ENCODE measurements at places on chromosomes 13 and 19.

- no peak for DNase-seq
Observed at GRCh38 chr13:47100214-47100853, 203.5 kb upstream of the HTR2A start.

GRCh38 chr19:7242601-7243258 is 51.5 kb downstream of the INSR start:
- no peak for DNase-seq

- DNase-seq, result no peak
Observed at GRCh38 chr13:51553531-51553930, 30.7 kb upstream of the WDFY2 start.

GRCh38 chr13:106919638-106920037 is 351.7 kb upstream of the ARGLU1 start:
- DNase-seq, result no peak

DNA sequence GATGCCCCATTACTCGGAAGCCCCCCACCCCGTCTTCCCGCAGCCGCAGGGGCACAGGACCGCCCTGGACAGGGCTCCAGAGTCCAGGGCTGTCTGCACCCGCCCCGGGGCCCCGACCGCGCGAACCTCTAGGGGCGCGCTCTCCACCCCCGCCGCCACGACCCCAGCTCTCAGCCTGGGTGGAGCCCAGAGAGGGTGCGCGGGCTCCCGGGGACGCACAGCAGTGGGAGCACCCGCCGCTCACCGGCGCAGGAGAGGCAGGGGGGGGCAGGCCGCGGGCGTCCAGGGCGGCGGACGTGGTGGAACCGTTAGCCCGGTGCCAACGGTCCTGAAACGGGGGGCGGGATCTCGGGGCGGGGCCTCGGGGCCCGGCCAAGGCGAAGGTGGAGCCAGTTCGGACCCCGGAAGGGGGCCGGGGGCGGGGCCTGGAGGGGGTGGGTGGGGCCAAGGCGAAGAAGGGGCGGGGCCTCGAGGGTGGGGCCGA is at the start of gene ATP8B3:
TSS of gene ATP8B3 (minus strand) at position 335 of the 484 bp plus-strand sequence. CDS start 540 bp downstream, outside the sequence.
- DNase-seq, result no peak

GRCh38 chr19:19009951-19010350 is 23.4 kb downstream of the SUGP2 start:
- DNase-seq, result no peak

DNA sequence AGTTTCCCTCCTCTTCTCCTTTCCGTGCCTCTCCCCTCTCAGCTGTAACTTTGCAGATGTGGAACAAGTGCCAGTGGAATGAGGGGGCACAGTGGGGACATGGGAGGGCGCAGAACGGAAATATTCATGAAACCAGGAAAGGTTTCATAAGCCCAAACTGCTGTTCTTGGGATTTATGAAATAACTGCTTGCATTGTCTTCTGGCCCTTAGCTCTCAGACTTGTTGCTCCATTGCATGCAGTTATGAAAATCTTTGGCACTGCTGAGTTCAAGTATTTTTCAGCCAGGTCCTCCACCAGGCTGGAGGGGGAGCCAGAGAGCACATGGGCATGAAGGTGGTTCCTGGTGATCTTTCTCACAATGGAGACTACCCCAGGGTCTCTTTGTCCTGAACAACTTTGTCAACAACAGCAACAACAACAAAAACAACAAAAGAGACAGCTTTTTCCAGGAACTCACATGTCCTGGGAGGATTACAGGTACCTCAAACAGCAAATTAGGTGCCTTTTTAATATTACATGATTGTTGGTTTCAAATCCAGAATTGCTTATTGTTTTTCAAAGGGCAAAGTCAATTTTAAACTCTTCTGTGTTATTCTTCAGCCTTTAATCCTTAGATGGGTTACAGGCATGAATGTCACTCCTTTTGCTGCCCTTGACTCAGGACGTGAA is 1.5 kb downstream of the RGCC start:
- no peak for DNase-seq

DNA sequence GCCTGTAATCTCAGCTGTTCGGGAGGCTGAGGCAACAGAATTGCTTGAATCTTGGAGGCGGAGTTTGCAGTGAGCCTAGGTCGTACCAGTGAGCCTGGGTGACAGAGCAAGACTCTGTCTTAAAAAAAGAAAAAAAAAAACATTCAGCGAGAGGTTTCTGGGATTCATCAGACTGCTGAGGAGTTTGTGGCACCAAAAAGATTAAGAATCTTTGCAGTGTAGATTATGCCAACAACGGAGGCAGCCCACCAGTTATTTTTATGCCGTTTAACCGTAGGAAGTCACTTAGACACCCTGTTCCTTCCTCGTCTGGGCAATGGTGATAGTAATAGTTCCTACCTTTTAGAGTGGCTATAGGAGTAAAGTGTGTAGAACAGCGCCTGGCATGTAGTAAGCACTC is 2.5 kb downstream of the COX6B1 start:
- no peak for DNase-seq

GRCh38 chr19:39848392-39848791 is 2.2 kb upstream of the FBL start:
- DNase-seq, result no peak

- no peak for DNase-seq
Observed at GRCh38 chr13:106570299-106570852, 2.4 kb upstream of the ARGLU1 start.

- DNase-seq, result peak; percentile 95
Observed at GRCh38 chr13:44300895-44301638, 72.6 kb upstream of the SERP2 start.

- DNase-seq, result no peak
Observed at GRCh38 chr13:111962431-111962891, 104.5 kb upstream of the SOX1 start.

DNA sequence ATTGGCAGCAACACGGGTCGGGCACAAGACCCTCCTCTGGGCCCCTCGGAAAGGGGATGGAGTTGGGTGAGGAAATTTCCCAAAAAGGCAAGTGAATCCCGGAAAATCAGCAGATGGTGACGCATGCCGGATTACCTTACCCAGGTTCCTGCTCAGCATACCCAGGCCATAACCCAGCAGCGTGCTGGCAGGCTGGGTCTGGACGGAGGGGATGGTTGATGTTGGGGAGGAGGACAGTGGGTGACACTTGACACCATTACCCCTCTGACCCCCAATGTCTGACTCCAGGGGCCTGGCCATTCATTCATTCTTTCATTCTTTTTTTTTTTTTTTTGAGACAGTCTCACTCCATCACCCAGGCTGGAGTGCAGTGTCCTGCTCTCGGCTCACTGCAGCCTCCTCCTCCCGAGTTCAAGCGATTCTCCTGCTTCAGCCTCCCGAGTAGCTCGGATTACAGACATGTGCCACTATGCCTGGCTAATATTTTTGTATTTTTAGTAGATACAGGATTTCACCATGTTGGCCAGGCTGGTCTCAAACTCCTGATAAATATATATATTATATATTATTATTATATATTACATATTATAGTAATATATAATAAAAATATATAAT is 799 bp downstream of the PVR start:
- peak; percentile 68 for DNase-seq

DNA sequence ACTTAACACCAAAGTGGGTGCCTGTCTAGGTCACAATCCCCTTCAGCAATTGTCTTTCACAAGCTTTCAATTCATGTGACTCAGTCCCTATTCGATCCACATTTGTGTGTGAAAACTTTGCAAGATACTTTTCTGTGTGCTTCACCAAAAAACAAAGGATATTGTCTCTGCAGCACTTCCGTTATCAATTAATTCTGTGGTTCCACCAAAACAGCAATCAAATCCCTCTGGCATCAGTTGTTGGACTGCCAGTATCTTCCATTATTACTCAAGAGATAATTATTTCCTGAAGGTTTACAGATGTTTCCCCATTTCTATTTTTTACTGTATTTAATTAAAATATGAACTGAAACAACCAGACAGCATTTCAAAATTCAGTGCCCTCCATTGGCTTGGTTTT is 481.4 kb downstream of the SUCLA2 start:
- no peak for DNase-seq

DNA sequence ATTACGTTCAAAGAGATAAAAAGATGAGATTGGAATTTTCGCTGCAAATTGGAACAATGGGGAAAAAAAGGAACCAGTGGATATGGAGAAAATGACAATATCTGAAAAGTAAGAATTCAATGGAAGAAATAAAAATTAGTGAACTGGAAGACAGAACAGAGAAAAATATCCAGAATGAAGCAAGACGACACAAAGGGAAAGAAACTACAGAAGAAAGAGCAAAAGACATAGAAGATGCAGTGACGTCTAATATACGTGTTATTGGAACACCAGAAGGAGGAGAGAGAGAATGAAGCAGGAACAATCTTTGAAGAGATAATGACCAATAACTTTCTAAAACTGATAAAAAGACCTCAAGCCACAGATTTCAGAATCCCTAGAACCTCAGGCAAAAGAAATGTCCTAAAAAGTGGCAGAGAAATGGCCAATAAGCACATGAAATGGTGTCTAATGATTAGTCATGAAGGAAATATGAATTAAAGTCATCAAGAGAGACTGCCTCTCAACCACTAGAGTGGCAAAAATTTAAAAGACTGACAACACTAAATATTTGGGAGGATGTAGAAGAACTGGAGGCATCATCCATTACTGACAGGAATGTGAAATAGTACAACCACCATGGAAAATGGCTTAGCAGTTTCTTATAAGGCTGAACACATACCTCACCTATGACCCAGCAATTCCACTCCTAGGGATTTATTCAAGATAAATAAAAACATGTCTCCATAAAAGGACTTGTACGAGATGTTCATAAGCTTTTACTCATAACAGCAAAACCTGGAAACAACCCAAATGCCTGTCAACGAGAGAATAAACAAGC is 56.5 kb downstream of the GADD45B start:
- DNase-seq, result no peak

- DNase-seq, result no peak
Observed at GRCh38 chr13:95133498-95133897, 167.8 kb downstream of the ABCC4 start.

DNA sequence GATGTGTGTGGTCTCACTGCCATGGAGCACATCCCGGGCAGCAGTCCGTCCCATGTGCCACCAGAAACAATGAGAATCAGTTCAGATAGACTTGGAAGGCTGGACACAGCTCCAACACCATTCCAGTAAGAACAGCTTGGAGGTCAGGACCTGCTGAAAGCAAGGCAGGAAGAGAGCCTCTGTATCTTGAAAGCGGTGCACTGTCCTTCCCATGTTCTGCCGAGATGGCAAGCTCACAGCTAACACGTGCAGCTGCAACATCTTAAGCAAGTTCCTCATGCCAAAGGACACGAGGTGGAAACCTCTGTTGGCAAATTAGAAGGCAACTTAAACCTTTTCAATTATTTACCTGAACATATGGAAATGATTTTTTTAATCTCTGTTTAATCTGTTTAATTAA is 175.4 kb downstream of the DLEU7 start:
- DNase-seq, result peak; percentile 40

GRCh38 chr13:40402931-40403431 is 263.5 kb downstream of the FOXO1 start:
- no peak for DNase-seq

DNA sequence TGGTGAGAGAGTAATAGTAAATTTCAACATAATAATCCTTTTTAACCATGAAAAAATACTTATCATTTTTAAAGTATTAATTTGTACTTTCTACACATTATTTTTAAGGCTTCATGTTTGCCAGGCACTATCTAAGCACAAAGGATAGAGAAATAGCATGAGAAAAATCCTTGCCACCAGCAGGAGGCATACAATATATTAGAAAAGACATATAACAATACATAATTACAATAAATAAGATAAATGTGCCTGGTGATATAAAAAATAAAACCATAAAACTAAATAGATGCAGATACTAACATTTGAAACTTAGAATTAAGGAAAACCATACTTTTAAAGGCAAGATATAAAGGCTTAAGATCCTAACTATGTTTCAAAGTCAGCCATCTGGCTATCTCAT is 1256.4 kb downstream of the DIAPH3 start:
- no peak for DNase-seq

- DNase-seq, result no peak
Observed at GRCh38 chr13:26605845-26606244, 48.4 kb downstream of the WASF3 start.

DNA sequence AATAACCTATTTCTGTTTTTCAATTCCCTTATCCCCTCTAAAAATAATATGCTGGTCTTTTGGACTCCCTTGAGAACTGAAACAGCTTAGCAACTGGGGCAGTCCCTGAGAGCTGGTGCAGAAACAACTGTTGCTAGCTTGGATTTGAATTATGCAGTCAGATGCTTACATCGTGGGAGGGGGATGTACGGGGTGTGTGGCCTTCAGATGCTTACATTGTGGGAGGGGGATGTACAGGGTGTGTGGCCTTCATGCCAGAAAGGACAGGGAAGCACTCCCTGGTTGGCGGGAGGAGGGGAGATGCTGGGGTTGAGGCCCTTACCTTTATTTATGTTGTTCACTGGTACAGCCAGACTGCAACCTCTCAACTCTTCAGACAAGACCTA is 25.6 kb downstream of the LRCH1 start:
- DNase-seq, result no peak

DNA sequence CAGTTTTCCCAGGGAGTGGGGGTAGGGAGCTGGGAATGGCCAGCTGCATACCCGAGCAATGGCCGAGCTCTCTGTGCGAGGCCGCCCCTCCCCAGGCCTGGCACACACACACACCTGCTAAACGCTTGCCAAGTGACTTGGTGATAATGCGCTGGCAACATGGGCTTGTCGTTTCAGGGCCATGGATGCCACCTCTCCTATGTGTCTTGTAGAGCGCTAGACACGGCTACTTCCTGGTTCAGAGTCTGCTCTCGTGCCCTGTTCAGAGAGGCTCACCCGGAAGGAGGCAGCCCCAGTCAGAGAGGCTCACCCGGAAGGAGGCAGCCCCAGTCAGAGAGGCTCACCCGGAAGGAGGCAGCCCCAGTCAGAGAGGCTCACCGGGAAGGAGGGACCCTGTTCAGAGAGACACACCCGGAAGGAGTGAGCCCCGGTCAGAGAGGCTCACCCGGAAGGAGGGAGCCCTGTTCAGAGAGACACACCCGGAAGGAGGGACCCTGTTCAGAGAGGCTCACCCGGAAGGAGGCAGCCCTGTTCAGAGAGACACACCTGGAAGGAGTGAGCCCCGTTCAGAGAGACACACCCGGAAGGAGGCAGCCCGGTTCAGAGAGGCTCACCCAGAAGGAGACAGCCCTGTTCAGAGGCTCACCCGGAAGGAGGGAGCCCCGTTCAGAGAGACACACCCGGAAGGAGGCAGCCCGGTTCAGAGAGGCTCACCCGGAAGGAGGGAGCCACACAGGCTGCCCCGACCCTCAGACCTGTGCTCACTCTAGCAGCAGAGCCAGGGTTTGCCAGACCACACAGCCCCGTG is 4.2 kb downstream of the ADPRHL1 start:
- DNase-seq, result peak; percentile 93

- DNase-seq, result no peak
Observed at GRCh38 chr13:112144616-112145550, 77.9 kb downstream of the SOX1 start.

- DNase-seq, result no peak
Observed at GRCh38 chr19:45130888-45131615, 29.7 kb downstream of the NKPD1 start.

DNA sequence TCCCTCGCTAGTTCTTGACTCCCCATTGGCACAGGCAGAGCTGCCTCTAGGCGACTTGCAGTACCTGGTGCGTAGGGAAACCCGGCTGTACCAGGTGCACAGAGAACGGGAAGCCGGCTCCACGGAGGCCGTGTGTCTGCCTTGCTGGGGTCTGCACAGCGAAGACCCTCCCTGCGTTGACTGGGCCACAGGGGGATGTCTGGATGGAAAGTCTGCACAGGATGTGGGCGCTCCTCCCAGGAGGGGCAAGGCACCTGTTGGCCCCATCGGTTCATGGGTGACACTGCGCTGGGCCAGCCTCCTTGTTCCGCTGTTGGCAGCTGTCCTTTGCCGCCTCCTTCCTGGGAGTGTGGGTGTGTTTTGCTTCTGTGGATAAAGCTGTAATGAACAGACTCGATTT is 138.3 kb downstream of the TEX29 start:
- DNase-seq, result no peak

All from G401 (cell line).